ENCODE measurements at places on chromosomes 2 and 18.

DNA sequence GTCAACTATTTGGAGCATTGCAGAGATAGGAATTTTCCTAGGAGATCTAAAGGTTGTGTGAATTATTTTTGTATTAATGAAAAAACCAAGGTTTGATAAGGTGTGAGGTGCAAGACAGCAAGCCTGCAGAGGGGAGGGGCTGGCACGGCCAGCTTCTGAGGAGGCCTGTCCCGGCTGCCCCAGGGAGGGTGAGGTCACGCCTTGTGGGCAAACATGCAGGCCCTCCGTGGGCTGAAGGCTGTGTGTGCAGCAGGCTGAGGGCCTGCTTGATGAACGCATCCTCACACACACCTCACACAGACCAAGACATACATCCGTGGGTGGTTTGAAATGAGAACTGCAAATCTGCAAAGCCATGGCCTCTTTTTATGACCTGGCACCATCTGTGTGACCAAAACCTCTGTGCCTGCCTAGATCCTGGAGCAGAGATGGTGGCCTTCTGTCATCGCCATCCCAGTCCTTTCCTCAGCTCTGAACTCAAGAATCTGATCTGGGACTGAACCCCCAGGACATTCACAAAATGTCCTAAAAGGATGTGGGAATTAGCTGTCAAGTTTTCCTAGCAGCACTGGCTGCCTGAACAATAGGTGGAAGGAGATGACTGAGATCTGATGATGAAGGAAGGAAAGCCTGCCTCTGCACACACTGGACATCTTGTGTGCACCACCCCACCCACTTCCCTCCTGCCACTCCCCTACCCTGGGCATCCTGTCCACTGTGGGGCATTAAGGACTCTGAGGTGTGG is 102.4 kb upstream of the MGAT4A start:
- no peak for DNase-seq

- DNase-seq, result no peak
Measured at GRCh38 chr2:109164739-109165221, 35.8 kb downstream of the SH3RF3 start.

DNA sequence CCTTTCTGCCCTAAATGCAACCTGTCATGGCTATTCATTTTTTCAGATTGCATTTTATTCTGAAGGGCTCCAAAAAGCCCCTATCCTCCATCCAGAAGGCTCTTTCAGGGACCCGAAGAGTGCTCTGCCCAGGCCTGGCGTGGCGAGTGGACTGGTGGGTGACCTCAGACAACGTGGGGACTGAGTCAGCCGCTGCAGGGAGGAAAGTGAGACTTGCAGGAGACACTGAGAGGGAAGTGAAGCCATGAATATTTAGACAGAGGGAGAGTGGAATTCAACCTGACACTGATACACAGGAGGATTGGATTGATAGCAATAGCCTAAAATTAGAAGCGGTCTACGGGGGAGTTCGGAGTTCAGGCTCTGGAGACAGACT is 63.6 kb upstream of the SIX2 start:
- no peak for DNase-seq

DNA sequence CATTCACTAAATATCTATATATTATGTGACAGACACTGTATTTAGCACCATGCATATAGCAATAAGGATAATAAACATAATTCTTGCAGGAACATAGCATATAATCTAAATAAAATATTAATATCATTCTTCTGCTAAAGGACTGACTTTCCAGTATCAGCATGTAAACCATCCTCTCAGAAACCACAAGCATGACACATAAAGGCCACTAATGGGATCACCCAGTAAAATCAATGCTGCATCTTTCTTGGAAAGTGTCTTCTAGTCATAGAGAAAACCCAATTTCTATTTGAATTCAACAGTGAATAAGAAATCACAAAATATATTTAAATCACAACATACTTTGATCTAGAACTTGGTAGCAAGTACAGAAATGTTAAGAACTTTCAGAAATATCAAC is 5.8 kb upstream of the LRP1B start:
- no peak for DNase-seq

- no peak for DNase-seq
Measured at GRCh38 chr2:208379192-208379591, 27.4 kb upstream of the PTH2R start.

DNA sequence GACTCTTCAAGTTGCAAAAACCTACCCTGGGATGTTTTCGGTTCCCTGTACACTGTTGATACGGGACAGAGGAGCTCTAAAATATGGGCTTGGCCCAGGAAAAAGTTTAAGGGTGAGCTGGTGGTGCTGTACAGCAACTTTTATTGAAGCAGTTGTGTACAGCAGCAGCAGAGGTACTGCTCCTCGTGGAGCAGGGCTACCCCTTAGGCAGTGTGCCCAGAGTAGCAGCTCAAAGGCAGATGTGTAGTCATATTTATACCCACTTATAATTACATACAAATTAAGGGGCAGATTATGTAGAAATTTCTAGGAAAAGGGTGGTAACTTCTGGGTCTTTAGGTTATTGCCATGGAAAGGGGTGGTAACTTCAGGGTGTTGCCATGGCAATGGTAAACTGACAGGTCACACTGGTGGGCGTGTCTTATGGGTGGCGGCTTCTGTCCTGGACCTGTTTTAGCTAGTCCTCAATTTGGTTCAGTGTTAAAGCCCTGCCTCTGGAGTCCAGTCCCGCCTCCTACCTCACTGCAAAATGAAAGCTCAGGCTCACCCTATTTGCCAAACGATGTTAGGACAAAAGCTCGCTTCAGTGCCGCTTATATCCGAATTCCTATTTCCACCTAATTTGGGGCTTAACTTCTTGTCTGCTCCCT is 203.2 kb downstream of the ETAA1 start:
- DNase-seq, result no peak

- DNase-seq, result no peak
Measured at GRCh38 chr2:52861596-52861995, 906.0 kb upstream of the CHAC2 start.

- no peak for DNase-seq
Measured at GRCh38 chr2:168671932-168672331, 130.5 kb upstream of the NOSTRIN start.

GRCh38 chr18:48820483-48821250 is 130.1 kb downstream of the SMAD7 start:
- DNase-seq, result no peak

- no peak for DNase-seq
Measured at GRCh38 chr2:232013701-232014353, 52.3 kb downstream of the DIS3L2 start.

Measured in stimulated activated CD4-positive, alpha-beta T cell treated with anti-CD3 and anti-CD28 coated beads, Interleukin-15, amount 100 ng/mL, for 1 hour (primary cell).